ENCODE measurements at places on chromosomes 4 and X.
A peak's percentile ranks its signal among the peaks of the same experiment; 100 is the strongest.

DNA sequence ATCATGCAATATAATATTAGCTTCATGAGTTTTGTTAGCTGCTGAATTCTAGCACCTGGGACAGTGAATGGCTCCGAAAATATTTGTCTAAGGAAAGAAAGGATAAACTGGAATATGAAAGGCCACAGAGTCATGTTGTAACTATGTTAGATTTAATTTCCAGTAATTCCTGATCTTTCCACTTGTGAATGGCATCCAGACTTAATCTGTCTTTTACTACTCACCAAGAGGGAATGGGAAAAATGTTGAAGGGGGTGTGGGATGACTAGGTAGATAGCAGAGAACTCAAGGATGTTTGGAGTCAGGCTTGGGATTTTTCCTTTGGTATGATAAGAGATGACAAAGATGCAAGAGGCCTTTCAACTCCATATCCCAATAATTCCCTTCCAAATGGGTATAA is 9.4 kb downstream of the ADH6 start:
- peak; percentile 87 for DNase-seq

GRCh38 chr4:141786946-141787345 is 150.6 kb downstream of the IL15 start:
- DNase-seq = peak; percentile 64

- peak; percentile 22 for DNase-seq
These were observed 260.0 kb downstream of the GLUD2 start for GRCh38 chrX:121307449-121307848.

DNA sequence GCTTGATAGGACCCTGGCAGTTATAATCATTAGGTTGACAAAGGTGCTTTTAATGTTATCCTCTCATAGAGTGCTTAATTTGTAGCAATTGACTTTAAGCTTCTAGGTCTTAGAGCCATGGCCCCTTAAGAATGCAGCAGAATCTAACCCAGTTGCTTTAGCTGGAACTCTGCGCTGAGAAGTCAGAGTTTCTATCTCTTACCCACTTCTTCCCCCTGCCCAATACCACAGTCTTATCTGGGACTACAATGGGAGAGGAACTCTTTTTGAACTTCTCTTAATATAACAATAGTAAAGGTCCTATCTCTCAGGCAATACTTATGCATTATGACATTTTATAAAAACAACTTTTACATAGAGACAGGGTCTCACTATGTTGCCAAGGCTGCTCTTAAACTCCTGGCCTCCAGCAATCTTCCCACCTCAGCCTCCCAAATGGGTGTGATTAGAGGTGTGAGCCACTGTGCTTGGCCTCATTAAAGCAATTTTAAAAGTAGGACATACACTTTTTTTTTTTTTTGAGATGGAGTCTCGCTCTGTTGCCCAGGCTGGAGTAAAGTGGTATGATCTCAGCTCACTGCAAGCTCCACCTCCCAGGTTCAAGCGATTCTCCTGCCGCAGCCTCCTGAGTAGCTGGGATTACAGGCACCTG is 1.8 kb downstream of the TLR10 start:
- no peak for DNase-seq

Data from fibroblast of upper back skin (primary cell).